Skin of body (tissue), 3 donors: ENCODE measurements at places on chromosomes 1 and 21. TPM values are rescaled to one million over a fixed set of nuclear protein-coding genes. Genes with fewer than 3 reads are reported as not detected.

GRCh38 chr1:38018864-38019343 is 6.4 kb downstream of the UTP11 start:
- DNase-seq: peak; percentile 4

- no peak for DNase-seq
Observed at GRCh38 chr1:222769181-222769580, 32.2 kb downstream of the FAM177B start.

Gene ALPL
- total RNA-seq: 4.0 TPM

Gene ANKRD34A
- 0.30 TPM for total RNA-seq

DNA sequence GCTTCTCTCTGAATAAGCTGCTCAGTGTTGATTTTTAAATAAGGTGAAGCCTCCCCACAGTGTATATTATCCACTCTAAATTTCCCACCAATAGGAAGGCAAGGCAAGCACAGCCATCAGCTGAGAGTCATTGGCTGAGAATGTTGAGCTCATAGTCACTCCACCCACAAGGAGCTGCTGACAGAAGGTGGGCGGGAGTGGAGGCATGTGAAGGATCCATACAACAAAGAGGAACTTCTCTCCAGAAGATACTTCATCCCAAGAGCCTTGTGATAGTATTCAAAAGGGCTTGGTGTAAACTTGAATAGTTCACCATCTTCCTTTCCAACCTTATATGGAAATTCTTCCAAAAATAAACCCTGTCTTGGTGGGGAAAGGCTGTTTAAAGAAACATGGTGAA is 42.8 kb downstream of the SAMD13 start:
- DNase-seq: no peak

- no peak for DNase-seq
Observed at GRCh38 chr21:39132248-39132647, 51.0 kb downstream of the PSMG1 start.

Gene SYDE2
- 22.0 TPM for total RNA-seq

DNA sequence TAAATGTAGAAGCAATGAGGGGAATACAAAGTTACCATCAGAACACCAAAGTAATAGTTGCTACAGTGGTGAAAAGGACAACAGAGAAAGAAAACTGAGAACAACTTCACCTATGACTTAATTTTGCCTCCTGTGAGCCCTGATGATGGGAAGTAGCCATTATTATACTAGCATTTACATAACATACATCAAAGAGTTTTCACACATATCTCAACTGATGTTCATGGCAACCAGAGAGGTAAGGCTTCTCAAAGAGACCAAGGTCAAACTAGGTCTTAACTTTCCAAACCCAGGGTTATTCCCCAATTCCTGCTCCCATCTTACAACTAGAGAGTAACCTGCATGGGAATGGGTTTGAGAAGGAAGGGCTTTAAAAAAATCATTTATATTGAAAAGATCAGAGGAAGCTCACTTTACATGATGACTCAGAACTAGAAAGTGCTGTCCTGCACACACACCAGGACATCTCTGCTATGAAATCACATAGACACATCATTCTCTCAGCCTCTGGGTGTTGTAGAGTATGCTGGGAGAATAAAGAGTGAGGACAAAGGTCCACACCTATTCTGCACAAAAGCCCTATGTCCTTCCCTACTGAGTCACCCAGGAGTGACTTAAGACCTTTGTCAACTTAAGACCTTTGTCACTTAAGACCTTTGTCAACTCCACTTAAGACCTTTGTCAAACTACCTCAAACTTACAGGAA is 179.7 kb downstream of the TNFSF18 start:
- no peak for DNase-seq

Gene TCEA3
- total RNA-seq: 66.2 TPM

DNA sequence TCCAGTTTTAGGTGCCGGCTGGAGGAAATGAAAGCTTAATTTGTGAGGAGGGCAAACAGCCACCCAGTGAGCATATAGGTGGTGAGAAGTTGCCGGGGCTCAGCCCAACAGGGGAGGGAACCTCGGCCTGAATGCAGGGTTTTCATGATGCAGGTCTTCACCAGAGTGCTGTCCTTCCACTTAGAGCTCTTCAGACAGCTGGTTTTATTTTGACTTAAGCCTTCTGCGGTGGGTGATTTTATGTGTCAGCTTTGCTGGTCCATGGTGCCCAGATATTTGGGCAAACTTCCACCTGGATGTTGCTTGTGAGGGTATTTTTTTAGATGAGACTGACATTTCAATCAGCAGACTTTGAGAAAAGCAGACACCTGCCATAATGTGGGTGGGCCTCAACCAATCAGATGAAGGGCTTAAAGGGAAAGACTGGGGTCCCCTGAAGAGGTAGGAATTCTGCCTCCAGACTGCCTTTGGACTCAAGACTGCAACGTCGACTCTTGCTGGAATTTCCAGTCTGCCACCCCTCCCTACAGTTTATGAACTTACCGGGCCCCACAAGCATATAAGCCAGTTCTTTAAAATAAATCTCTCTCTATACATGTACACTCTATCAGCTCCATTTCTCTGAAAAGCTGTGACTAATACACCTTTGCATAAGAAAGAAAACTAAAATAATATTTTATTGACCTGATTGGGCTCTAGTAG is 72.8 kb downstream of the RHOU start:
- no peak for DNase-seq

Gene C4BPA
- 0.39 TPM for total RNA-seq

GRCh38 chr1:229964281-229964680 is 102.8 kb upstream of the GALNT2 start:
- no peak for DNase-seq

Gene TCHH
- total RNA-seq: 315 TPM

- DNase-seq: no peak
Observed at GRCh38 chr1:179440971-179441370, 75.2 kb downstream of the AXDND1 start.

Gene AMY2A
- total RNA-seq: not detected

Gene IRF6
- total RNA-seq: 77.9 TPM

Gene BLACAT1
- 0.20 TPM for total RNA-seq

Gene MMEL1
- total RNA-seq: 1.3 TPM

DNA sequence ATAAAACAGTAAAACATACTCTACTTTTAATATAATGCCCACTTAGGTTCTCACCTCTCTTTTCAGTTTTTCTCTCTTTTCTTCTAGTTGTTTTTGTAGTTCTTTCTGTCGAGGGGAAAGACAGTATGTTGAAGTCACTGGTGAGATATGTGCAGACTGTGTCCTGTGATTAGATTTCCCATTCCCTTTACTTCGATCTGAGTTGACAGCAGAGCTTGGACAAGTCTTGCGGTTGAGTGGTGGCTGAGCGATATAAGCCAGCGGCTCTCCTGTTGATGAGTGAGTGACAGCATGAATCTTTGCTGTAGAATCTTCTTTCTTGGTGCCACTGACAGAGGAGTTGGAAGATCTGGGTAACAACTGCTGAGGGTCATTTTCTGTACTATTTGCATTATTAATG is 6.0 kb downstream of the CCDC181 start:
- DNase-seq: no peak

Gene AK4
- total RNA-seq: 18.9 TPM

- no peak for DNase-seq
Observed at GRCh38 chr1:235336903-235337302, 8.5 kb downstream of the GGPS1 start.

Gene RNU1-2
- 34,682 TPM for total RNA-seq

- peak; percentile 16 for DNase-seq
Observed at GRCh38 chr1:28064064-28064463, 24.3 kb downstream of the EYA3 start.

DNA sequence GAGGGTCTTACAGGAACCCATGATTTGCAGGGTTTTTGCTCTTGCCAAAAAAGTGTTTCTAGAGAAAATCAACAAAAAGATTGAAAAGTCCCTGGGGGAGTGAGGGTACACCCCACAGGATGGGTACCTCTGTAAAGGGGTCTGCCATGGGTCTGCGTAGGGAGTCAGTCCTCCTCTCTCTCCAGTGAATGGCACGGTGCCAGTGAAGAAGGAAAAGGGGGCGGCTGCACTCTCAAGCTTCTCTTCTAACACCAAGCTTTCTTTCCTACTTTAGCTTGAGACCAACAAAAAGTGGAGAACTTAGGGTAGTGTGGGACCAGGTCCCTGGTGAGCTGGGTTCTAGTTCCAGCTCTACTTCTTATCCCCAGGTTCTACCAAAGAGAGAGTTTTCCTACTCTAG is 87.4 kb downstream of the GLUL start:
- no peak for DNase-seq

DNA sequence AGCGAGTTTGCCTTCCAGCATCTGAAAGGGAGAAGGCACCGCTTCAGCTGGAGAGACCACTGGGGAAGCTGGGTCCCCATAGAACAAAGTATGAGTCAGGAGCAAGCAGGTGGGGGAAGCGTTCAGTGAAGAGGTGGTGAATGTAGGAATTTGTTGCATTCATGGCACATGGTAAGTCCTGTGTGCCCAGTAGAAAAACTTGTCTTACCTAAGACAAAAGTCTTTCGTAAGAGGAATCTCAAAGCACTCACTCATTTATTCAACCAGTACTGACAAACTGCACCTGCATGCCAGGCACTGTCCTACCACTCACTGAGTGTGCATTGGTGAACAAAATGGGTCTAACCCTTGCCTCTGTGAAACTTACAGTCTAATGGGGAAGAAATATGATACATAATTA is 9.2 kb upstream of the ERRFI1 start:
- DNase-seq: no peak

GRCh38 chr1:225347123-225347683 is 80.6 kb downstream of the LBR start:
- no peak for DNase-seq

Gene OR2L5
- total RNA-seq: not detected

Gene SPRR2E
- total RNA-seq: 16.7 TPM

DNA sequence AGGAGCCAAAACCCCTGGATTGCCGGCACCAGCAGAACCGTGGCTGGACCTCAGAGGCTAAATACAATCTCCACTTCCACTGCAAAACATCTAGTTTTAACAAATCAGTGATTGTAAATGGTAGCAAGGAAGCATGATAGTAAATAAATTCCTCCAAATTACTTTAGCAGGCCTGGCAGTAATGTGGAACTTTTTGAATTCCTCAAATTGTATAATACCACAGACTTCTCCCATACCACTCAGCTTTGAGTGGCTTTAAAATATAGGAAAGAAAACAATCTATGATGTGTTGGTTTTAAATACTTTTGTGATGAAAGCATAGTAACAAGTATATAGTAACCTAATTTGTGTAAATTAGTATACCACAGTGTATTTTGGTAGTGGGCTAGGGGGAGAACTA is 34.1 kb downstream of the NIBAN1 start:
- DNase-seq: no peak

- DNase-seq: no peak
Observed at GRCh38 chr21:15741510-15741909, 11.7 kb downstream of the USP25 start.

Gene SELENBP1
- total RNA-seq: 46.2 TPM

Gene HSD11B1
- total RNA-seq: 1.6 TPM

- peak; percentile 89 for DNase-seq
Observed at GRCh38 chr1:115181231-115181630, 91.9 kb upstream of the TSPAN2 start.

- no peak for DNase-seq
Observed at GRCh38 chr1:216926720-216927510, 203.7 kb upstream of the ESRRG start.

Gene CHIT1
- total RNA-seq: 2.6 TPM

GRCh38 chr1:2279210-2279639 is 51.1 kb downstream of the SKI start:
- peak; percentile 98 for DNase-seq

DNA sequence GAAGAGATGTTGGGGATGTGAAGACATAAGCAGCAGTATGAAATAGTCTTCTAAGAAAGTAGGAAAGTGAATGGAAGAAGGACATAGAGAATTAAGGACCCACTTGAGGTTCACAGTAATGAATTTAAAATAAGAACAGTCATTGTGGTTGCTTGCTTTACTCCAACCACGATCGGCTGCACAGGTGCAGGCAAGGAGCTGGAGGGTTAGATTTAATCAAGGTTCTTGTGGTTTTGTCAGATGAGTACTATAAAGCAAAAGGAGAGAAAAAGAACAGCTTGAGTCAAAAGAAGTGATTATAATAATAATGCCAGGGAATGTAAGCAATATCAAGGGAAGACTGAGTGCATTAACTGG is 46.1 kb upstream of the RBM34 start:
- no peak for DNase-seq

Gene KCNJ9
- total RNA-seq: not detected

Gene GLIS1
- 0.69 TPM for total RNA-seq

Gene SYT6
- 0.10 TPM for total RNA-seq

Gene NTNG1
- total RNA-seq: 9.1 TPM

Gene F11R
- total RNA-seq: 42.1 TPM

GRCh38 chr1:15525050-15526020 is 1.3 kb upstream of the DNAJC16 start:
- peak; percentile 88 for DNase-seq

Gene DTL
- total RNA-seq: 11.4 TPM

DNA sequence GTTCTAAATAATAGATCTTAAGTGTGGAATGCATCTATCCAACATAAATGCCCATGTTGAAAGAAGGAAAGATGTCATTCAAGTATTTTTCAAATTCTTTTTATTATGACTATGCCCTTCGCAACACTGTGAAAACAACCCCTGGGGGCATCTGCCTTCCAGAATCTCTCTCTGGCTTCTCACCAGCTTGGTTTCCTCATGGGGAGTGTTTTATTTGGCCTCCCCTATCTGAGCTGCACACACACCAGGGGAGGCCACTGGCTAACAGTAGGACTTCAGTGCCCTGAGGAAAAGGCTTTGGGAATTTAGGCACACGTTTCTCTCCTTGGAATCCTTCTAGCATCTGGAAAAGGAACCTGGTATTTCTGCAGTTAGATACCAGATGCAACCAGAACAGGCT is 130.6 kb downstream of the EDEM3 start:
- DNase-seq: no peak

GRCh38 chr1:66346057-66346795 is 187.7 kb upstream of the SGIP1 start:
- no peak for DNase-seq

GRCh38 chr21:43981871-43982210 is 30.3 kb upstream of the TRAPPC10 start:
- no peak for DNase-seq

Gene FCRLB
- total RNA-seq: 0.39 TPM

Gene HTR6
- total RNA-seq: not detected
